ENCODE measurements at places on chromosomes 3 and 15.

- DNase-seq = no peak
Measured at GRCh38 chr15:64305261-64305660, 50.7 kb downstream of the CSNK1G1 start.

GRCh38 chr15:48541341-48542278 lies 103.9 kb downstream of the FBN1 start:
- DNase-seq = no peak

GRCh38 chr15:90004671-90005070 lies 3.5 kb downstream of the ZNF710 start:
- no peak for DNase-seq

GRCh38 chr3:194640829-194641228 lies 7.6 kb upstream of the TMEM44 start:
- peak; percentile 78 for DNase-seq

- peak; percentile 24 for DNase-seq
Measured at GRCh38 chr3:103048068-103048722, 613.4 kb downstream of the ZPLD1 start.

Data from Jurkat, Clone E6-1 (cell line).